ENCODE measurements at places on chromosomes 16 and 17. TPM values are rescaled to one million over a fixed set of nuclear protein-coding genes. Genes with fewer than 3 reads are reported as not detected.

The KRTAP4-1 gene
- total RNA-seq, result not detected

DNA sequence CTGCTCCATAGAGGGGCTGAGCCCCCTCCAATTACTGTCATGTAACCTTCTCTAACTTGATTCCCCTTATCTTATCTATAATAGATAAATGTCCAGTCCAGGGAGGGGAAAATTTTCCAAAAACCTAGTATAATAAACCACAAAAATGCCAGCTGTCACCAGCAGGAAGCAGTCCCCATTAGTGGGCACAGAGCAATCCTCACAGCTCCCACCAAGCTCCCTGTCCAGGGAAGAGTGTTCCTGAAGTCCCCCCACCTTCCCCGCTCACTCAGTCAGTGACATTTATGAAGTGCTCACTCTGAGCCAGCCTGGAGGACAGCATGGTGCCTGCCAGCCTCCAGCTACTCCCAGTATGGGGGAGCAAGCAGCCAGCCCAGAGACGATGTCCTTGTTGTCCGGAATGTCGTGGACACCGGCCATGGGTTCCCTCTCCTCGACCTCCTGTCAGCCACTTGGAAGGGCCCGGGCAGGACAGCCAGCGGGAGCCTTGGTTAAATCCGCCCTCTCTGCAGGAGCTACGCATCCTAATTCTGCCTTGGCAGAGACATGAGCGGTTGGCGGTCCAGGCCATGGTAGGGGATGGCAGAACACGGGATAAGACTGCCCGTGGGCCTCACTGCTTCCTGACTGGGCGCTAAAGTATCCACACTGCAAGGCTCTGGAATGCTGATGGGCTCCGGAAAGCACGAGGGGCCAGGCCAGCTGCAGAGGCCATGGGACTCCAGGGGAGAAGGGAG is 102.0 kb upstream of the CDH5 start:
- DNase-seq, result no peak

- no peak for DNase-seq
Measured at GRCh38 chr17:39243155-39243554, 17.4 kb upstream of the STAC2 start.

The ZSCAN10 gene
- not detected for total RNA-seq

GRCh38 chr16:60060731-60061130 is 1326.6 kb upstream of the GOT2 start:
- no peak for DNase-seq

- DNase-seq, result no peak
Measured at GRCh38 chr17:77602062-77602746, 356.3 kb upstream of the TNRC6C start.

GRCh38 chr17:42690596-42690995 is 8.3 kb downstream of the CNTNAP1 start:
- no peak for DNase-seq

The TBC1D3C gene
- not detected for total RNA-seq

The RRAD gene
- 0.94 TPM for total RNA-seq

The MYO15A gene
- total RNA-seq, result 2.0 TPM

The SMIM22 gene
- not detected for total RNA-seq

GRCh38 chr16:87161822-87162676 is 155.1 kb downstream of the C16orf95 start:
- DNase-seq, result no peak

DNA sequence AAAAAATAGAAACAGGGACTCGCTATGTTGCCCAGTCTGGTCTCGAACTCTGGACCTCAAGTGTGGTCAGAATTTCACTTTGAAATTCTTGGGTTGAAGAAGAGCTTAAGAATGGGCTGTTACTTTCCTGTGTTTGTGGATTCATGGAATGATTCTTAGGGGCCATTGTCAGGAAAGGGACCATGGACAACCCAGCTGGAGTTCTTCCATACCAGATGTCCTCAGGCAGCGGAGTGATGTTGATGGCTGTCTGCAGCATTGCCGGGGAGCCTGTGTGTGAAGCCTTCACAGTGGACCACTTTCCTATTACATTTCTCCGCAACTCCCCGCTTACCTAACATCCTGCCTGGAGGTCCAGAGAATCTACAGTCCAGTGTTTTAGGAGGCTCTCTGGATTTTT is 145.9 kb downstream of the CLEC16A start:
- DNase-seq, result no peak

DNA sequence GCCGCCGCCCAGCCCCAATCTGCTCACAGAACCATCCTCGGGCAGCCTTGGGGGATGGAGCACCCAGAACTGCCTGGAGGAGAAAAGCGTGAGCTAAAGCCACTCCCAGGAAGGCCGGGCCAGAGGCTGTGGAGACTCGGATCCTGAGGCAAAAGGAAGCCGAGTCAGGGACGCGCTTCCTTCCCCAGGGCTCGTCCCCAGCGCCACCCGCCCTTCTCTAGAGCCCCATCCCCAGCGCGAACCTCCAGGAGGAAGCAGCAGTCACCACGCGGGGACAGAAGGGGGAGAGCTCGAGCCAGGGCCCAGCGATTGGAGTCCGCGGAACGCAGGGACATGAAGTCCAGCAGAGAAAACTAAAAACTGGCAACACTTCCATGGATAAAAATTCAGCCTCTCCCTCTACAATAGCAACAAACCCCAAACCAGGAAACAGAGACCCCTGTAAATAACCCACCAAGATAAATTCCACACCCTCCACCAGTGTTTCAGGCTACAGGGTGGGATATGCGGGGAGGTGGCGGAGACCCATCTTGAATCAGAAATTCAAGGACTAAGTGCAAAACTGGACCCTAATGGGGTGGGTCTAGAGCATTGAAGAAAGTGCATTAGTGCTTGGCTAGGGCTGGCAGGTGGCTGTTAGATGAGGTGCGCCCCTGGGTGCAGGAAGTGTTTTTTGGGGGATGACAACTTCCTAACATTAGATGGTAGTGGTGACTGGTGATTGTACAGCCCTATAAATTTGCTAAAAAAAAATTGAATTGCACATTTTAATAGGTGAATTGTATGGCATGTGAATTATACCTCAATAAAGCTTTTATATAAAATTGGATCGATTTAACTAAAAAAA is 116.1 kb upstream of the METRNL start:
- peak; percentile 23 for DNase-seq

The YBX2 gene
- total RNA-seq, result 2.7 TPM

The ATP1B2 gene
- 5.0 TPM for total RNA-seq

DNA sequence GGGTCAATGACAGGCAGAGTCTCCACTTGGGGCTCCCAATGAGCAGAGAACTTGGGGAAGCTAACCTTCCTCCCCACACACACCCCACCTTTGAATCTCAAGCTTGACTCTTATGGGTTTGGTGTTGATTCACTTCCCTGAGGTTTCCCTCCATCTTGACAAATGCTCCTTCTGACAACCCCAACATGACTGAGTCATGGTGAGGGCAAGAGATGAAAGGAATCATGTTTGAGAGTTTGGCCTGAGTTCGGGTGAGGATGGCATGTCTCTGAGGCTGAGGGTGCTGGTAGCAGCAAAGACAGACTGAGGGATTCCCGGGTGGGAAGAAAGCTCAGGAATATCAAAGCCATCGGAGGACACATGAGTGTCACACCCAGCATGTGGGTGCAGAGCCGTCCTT is 18.7 kb downstream of the KRT9 start:
- no peak for DNase-seq

Measured in occipital lobe (tissue), 3 donors.